Activated CD4-positive, alpha-beta T cell treated with anti-CD3 and anti-CD28 coated beads, Interleukin-2, amount 50 U/mL, for 1 hour (primary cell): ENCODE measurements at places on chromosomes 2 and 18.

GRCh38 chr2:39607538-39608262 is 58.0 kb upstream of the TMEM178A start:
- no peak for DNase-seq

DNA sequence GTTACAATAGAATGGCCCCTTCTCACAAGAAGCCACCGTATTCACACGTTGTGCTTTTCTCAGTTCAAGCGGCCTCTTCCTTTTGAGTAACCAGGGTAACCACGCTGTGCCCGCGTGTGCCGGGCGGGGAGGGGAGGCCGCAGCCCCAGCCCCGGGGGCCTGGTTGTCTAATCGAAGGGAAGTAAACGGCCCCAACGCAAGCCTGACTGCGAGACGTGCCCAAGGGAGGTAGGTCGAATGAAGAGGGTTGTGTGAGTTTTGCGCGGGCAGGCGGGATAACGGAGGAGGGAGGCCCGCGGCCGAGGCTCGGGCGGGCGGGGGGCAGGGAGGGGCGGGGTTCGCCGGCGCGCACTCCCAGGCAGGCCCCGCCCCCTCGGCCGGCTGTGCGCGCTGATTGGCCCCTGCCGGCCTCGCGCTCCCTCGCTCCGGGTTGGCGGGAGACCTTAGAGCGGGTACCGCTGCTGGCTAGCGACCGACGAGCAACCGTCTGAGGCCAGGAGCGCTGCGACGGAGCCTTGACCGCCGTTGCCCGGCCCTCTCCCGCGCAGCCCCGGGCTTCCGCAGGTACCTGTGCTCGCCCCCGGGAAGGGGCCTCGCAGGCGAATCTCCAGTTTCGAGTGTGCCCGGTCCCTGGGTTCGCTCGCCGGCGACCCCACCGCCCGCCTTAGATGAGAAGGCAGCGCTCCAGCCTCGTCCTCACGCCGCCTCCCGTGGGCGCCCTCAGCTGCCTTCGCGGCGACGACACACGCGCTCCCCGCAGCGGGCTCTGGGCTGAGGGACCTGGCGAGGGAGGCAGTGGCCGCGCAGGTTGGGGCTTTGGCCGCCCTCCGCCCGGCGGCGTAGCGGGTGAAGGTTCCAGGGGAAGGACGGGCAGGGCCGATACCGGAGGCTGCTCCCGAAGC is at the start of gene SPDYA:
Gene SPDYA (plus strand): TSS at position 451 of the 902 bp plus-strand sequence. CDS start 5,181 bp downstream, outside the sequence.
- peak; percentile 77 for DNase-seq

GRCh38 chr18:8813611-8814010 is 108.3 kb downstream of the MTCL1 start:
- no peak for DNase-seq

DNA sequence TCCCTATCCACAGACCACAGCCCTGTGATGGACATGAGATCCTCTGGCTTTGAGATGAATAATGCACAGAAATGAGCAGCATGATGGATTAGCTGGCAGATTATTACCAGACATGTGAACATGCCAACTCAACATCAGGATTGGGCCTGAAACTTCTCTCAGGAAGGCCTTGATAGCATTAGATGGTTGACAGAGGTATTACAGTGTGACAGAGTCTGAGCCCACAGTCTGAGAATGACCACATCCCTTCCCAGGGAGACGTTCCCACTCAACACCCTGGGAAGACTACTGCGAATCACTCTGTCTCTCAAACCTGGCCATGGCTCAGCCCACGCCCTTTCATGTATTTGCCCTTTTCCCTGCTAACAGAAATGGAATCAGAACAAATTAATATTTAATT is 66.9 kb downstream of the BCL11A start:
- no peak for DNase-seq

- no peak for DNase-seq
Observed at GRCh38 chr2:157427922-157428303, 16.0 kb downstream of the CYTIP start.

DNA sequence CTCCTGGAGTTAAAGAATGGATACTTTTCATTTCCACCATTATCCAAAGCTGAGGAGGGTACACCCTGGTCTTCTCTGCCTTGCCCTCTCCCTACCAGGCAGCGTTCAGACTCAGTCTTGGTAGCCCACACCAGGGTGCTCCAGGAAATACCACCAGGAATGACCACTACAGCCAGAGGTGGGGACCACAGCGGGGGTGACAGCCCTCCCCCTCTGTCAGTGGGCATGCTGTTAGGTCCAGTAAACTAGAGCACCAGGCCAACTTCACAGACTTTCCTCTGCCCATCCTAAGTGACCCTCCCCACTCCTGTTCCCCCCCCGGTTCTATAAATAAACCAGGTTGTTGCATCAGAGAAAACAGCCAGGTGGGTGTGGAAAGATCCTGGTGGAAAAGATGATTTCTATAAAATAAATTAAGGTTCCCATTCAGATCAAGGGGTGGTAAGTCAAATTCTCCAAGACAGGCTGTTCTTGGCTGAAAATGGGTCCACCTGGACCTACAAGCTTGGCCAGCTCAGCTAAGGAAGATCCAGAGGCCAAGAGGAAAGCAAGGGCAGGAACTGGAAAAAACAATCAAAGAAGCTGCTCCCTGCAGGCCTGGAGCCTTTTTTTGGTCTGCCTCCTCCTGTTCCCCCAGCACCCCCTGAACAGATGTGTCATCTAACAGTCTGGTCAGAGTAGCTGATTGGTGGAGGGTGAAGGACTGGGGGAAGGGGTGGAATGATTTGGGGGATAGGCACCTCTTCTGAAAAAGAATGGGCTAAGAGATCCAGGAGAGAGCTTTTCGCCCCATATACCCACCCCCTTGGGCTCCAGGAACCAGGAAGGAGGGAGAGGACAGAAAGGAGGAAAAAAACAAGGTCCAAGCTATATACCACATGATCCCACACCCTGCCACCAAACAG is 2.3 kb downstream of the RAB11FIP5 start:
- DNase-seq: no peak

GRCh38 chr2:23260621-23261020 is 124.4 kb upstream of the KLHL29 start:
- no peak for DNase-seq

GRCh38 chr2:150759531-150759930 is 272.1 kb upstream of the RND3 start:
- DNase-seq: no peak

GRCh38 chr2:227536445-227536844 is 62.2 kb upstream of the SCYGR2 start:
- no peak for DNase-seq

GRCh38 chr2:196293751-196294515 is 122.6 kb upstream of the STK17B start:
- DNase-seq: no peak

DNA sequence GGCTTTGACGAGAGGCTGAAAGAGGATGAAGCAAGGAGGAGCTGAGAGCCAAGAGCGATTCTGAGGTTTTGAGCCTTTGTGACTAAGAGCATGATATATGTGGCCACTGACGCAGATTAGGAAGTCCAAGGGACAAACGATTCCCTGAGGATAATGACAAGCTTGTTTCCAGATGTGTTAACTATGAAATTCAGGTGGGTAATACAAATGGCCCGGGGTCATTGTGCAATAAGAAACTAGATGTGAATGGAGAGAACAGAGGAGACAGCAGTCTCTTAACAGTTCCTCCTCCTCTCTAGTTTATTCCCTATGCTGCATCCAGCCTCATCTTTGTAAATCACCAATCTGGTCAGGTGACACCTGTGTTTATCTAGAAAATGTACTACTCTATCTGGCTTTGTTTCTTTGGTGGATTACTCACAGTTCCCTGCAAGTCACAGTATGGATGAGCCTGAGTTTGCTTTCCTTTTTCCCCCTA is 84.2 kb downstream of the SOCS6 start:
- no peak for DNase-seq

DNA sequence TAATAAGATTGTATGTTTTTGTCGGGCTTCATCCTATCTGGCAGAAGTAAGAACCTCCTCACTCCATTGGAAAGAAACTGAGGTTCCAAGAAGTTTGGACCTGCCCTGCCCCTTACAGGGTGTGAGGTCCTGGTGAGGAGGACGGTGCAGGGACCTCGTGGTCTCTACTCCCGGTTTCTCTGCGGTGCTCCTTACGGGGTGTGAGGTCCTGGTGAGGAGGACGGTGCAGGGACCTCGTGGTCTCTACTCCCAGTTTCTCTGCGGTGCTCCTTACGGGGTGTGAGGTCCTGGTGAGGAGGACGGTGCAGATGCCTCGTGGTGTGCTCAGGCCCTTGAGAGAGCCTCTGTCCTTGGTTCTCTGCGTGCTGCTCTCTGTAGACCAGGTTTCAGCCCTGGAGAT is 5.2 kb downstream of the CTDP1 start:
- DNase-seq: no peak

- no peak for DNase-seq
Observed at GRCh38 chr2:123207245-123207644, 817.8 kb upstream of the CNTNAP5 start.

DNA sequence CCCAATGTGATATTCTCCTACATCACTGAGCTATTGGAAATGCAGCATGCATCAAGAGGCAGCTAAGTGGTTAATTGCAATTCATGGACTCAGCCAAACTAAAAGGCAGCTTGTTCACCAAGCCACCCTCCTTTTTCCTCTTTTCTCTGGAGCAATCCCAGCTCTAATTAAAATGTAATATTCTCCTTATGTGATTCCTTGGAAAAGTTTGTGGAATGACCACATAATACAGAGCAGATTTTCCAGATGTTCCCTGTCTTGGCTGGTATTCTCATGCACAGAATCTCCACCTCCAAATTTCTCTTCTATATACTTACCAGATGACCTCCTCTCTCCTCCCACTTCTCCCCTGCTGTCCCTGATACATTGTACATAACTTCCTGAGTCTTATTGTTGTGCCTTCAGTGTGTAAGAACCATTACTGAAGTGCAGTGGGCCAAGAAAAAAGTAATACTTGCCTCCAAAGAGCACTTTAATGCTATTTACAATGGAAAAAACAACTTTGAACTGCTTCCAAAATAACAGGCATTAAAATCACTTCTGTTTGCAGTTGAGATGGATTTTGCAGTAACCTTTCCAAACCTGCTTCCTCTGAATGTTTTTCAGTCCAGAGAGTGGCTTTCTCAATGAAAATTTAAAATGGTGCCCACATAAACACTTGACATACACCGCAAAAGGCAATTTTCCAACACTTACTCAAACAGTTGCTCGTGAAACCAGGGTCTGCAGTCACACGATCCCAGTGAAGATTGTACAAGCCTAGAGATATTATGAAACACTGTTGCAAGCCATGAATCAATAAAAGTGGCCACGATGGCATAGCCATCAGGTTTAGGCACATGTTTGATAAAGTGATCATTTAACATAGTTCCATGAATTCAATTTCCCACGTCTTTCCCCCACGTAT is 258.0 kb downstream of the MTX2 start:
- DNase-seq: no peak

DNA sequence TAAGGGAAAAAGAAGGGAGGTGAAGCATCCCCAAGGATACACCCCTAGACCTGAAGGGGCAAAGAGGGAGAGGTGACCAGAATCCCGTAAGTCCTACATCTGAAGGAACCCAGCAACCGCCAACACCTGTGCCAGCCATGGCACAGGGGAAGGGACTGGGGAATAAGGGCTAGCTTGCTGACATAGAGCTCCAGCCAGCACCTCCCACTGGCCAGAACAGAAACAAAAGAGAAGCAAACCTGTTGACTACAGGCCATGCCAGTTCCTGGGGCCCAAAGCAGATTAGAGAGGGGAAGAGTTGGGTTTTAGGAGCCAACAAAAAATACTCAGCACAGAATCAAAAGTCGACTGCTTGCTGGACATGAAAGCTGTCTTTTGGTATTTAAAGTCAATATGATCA is 244.6 kb downstream of the SUCLG1 start:
- no peak for DNase-seq

- DNase-seq: no peak
Observed at GRCh38 chr2:200814276-200814815, 2.6 kb downstream of the BZW1 start.

DNA sequence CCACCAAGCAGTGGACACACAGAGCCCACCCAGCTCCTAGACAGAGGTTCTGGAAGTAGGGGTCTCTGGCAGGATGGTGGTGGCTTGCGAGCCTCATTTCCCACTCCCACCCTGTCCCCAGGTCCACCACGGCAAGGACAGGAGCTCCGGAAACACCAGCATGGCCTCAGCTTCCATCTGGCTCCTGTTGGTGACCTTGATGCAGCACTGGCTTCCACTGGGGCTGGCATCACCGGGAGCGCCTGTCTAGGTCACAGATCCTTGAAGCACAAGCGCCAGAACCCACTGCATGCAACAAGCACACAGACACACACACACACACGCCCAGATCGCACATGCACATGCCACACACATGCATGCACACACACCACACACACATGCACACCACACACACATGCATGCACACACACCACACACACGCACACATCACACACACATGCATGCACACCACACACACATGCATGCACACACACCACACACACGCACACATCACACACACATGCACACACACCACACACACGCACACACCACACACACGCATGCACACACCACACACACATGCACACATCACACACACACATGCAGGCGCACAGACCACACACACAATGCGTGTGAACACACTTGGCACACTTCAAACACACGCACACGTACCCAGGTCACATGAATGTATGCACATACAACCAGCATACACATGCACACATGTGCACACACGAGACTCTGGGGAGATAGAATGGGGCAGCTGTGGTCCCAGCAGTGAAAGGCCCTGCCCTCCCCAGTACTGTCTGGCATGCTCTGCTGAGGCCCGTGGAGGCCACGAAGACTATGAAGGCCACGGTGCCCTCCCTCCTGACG is 63.7 kb downstream of the TWIST2 start:
- DNase-seq: no peak

- no peak for DNase-seq
Observed at GRCh38 chr2:207164006-207164831, 1.5 kb downstream of the KLF7 start.

DNA sequence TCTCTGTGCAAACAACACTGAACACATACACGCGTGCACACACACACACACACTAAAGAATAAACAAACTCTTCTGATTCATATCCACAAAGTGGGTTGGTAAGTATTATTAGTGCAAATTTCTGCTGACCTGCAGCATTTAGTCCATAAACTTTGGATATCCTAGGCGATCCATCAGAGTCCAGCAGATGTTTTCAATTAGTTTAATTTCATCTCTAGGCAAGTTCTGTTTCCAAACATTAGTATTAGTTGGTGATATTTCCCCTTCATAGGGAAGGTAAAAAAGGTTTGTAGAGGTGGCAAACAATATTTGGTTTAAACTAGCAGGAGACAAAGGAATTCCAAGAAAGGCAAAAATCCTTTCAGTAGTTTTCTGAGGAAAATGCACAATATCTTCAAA is 5.7 kb downstream of the DSEL start:
- no peak for DNase-seq

DNA sequence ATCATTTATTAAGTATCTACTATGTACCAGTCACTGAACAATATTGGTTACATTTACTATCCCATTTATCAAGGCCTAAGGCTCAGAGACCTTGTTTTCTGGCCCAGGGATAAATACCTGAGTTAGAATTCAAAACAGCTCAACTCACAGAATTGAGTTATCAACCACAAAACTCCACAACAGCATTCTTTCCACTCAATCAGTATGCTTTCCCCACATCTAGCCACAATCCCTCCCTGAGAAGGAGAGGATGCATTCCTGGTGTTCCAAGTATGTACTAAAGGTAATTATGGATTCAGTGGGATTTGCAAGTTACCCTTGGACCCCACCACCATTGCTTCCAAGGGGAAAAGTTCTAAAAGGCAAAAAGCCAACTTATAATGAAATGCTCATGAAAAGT is 104.2 kb upstream of the PID1 start:
- DNase-seq: no peak
